ENCODE measurements at places on chromosomes 5 and 9.
A peak's percentile ranks its signal among the peaks of the same experiment; 100 is the strongest.

DNA sequence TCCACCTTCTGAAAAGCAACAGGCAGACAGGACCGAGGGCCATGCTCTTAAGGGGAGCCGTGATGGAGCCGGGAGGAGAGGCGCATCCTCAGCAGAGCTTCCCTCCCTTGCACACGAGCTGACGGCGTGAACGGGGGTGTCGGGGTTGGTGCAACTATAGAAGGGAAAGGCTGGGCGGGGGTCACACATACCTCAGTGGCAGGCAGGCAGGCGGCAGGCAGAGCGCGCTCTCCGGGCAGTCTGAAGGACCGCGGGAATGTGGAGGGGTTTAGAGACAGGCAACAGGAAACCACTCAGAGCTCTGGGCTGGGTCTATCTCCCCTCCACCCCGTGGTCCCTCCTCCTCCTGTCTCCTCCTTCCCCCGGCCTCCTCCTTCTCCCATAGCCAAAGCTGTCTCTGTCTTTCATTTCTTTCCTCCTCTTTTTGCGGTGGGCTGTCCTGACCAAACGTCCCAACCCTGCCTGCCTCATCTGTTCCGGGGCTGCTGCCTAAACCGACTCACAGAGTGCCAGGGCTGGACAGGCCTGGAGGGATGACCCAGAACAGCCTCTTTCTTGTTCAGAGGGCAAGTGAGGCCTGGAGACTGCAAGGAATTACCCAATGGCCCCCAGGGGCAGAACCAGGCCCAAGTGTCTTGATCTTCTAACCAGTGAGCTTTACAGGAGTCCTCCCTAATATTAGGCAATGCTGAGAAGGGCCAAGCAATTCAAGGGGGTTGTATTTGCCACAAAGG is at the start of gene SPARC:
Gene SPARC, minus strand, starts transcription at position 242 of the 734 bp plus-strand sequence. CDS start 10,727 bp downstream, outside the sequence.
- no peak for DNase-seq

- no peak for DNase-seq
Observed at GRCh38 chr5:125011947-125012346, 265.5 kb upstream of the ZNF608 start.

GRCh38 chr5:168647083-168647482 is 67.9 kb upstream of the PANK3 start:
- DNase-seq = no peak

GRCh38 chr9:100117316-100117715 is 18.3 kb downstream of the INVS start:
- DNase-seq = no peak

- DNase-seq = no peak
Observed at GRCh38 chr9:34665067-34665380, 2.6 kb upstream of the CCL27 start.

DNA sequence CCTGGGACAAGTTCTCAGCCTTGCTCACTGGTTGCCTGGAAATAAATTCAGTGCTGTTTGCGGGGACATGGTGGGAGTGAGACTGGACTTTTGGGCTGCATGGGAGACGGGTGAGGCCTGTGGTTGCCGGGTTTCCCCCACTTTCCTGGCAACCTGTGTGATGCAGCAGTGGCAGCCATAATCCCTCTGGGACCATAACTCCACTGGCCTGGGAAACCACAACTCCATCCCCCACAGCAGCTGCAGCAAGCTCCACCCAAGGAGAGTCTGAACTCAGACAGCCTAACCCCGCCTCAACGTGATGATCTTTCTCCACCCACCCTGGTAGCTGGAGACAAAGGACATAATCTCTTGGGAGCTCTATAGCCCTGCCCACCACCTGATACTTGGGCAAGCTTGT is 349.9 kb downstream of the PIK3R1 start:
- DNase-seq = no peak

DNA sequence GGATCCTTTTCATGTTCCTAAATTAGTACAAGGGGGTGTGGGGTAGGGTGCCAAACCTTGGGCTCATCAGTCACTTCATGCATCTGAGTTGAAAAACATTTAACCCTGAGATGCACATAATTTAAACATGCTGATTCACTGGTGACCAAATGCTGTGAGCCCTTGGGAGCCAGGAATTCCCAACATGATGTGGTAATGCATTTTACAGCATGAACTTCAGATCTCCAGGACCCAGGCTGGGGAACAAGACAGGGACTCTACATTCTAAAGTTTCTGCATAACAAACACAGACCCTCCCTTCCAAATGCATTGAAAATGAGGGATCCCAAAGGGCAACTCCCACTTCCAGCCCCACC is 322.2 kb downstream of the NDUFS4 start:
- DNase-seq = no peak

- DNase-seq = no peak
Observed at GRCh38 chr9:104835161-104835560, 71.2 kb downstream of the NIPSNAP3B start.

- DNase-seq = no peak
Observed at GRCh38 chr9:25461416-25461815, 216.8 kb downstream of the TUSC1 start.

DNA sequence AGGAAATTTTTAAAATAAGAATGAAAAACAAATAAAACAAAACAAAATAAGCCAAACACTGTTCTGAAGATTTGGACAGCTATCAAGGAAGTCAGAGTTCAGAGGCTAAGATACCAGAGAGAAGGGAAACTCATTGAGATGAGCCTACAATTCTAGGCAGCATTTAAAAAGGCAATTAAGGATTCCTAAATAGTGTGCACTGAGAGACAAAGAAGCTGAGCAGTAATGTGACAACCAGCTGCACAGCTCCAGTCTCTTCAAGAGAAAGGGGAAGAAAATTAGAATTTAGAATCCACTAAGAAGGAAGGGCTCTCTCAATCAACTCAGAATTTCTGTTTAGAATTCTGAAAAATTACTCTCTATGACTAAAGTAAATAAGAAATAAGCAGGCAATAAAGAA is 246.7 kb upstream of the COX7C start:
- no peak for DNase-seq

GRCh38 chr5:141434006-141434405 is 3.7 kb downstream of the PCDHGA12 start:
- no peak for DNase-seq

- peak; percentile 62 for DNase-seq
Observed at GRCh38 chr5:137995077-137995748, 37.7 kb downstream of the FAM13B start.

GRCh38 chr5:140916325-140916724 is 9.8 kb upstream of the PCDHAC1 start:
- DNase-seq = no peak

DNA sequence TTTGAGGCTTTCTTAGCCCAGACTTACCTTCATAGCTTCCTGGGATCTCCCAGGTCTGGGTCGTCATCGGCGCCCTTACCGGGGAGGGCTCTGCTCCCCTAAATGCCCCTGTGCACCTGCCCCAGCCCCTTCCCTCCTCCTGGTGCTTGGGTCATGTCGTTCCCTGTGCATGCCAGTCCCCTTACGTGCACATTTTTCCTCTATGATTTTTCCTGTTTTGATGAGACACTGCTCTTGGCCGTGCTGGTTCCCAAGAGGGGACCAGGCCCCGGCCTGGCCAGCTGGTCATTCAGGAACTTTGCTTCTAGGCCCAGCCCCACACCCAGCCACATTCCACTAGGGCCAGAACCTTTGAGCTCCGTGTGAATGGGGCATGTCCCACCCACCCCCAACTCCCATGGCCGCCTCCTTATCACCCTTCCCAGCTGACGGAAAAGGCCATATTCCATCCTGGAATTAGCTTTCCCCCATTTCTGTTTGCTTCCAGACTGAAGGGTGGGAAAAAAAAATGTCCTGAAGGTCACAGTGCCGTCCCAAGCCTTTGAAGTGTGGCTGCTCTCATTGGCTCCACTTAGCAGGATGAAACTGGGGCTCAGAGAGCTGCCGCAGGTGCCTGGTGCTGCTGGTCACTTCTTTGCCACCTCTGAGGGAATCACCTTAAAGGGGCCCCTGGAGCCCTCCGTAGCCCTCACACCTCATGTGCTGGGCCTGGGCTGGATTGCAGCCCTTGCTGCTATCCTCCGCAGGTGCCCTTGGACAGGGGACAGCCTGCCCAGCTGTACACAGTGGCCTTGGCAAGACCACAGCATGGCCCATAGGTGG is 25.1 kb downstream of the ERGIC1 start:
- DNase-seq = no peak

DNA sequence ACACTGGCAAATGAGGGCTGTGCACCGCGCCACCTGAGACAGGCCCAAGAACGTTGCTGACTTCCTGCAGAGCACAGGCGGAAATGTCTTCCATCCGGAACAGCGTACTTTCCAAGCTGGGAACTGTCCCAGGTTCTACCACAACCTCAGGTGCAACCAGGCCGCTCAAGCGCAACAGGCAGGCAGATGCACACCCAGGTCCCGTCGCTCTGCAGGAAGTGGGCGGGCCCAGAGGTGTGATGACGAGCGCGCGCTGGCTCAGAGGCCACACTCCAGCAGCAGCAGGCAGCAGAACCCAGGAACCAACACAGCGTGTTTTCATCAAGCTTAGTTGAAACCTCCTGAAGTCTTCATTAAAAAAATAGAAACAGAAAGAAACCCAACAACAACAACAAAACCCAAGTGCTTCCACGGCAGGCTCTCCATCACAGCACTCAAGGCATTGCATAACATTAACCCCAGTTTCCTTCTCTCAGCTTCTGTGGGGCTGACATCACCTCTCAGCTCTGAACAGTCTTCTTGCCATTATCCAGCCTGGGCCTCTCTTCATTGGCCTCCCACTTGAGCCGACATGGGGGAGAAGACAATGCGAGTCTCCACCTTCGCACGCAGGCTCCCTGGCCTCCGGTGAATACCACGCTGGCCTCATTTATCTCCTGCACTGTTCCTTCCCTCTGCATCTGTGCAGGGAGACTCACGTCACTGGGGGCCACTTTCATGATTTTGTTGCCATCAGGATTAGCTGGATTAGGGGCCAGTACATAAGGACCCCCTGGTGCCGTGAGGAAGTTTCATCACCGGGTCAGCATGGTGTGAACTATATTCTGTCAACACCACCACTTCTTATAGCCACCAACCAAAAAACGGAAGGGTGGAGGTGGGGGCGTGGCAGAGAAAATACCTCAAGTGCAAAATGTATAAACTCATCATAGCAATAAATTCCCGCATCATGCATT is 22.1 kb downstream of the PTCH1 start:
- DNase-seq = no peak

Data from SK-N-MC (cell line).